Stimulated activated CD8-positive, alpha-beta memory T cell treated with anti-CD3 and anti-CD28 coated beads, Interleukin-7, amount 100 ng/mL, for 1 hour (primary cell): ENCODE measurements at places on chromosomes 12 and 14.

DNA sequence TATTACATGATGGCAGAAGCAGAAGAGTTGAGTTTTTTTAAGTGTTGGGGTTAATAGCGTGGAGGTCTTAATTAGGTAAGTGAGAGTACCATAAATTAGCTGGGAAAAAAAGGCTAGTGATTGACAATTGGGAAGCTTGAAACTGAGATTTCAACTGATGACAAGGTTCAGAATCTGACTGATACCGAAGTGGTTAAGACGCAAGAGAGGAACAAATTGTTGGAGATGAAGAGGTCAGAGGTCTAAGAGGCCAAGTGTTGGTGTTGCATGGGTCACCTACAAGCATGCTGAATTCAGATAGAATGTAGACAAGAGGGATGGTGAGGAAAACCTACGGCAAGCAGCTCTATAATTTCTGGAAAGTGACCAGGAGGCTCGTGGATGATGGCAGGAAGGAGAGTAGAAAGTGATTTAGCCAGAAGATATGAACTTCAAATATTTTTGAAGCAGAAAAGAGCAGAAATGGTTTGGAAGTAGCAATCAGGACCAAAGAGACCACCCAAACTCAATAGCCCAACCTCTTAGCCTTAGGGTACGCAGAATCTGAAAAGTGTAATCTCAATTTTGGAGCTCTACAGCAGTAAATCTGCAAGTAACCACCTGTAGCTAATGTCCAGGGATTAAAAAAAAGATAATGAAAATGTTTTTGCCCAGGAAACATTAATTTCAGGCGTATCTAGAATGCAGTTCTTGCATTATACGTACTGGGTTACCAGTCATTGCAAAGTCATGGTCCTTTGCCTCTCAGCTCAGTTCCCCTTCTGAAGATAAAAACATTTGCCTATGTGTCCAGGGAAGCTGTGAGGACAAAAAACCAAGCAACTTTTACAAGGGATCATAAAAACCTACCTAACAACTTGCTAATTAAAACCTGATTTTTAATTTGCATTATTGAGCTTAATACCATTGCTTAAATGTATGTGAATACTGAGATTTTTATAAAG, 1.7 kb upstream of the TMPO start:
- DNase-seq, result no peak

GRCh38 chr12:10001171-10001776, 2.4 kb upstream of the CLEC1B start:
- no peak for DNase-seq

DNA sequence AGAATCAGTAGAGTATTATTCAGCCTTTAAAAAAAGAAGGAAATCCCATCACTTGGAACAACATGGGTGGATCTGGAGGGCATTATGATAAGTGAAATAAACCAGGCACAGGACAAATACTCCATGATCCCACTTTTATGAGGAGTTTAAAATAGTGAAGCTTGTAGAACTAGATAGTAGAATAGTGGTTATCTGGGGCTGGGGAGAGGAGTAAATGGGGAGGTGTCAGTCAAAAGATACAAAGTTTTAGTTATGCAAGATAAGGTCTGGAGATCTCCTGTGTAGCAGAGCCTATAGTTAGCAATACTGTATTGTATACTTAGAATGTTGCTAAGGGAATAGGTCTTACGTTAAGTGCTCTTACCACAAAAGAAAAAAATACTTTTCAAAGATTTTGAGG, 64.9 kb downstream of the RIC8B start:
- DNase-seq, result no peak

DNA sequence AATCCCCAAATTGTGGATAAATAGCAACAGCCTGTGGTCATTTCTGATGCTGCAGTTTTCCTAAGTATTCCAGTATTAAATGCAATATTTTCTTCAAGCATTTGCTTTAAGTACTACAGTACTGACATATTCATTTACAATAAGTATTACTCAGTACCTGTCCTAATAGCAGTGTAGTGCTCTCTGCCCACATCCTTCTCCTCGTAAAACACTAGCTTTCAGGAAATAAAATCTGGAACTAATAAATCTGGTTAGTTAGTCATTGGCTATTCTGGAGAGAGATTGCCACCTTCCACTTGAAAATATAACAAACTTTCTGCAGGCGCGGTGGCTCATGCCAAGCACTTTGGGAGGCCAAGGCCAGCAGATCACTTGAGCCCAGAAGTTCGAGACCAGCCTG, 441.5 kb downstream of the PRKD1 start:
- DNase-seq, result no peak

GRCh38 chr12:13241833-13242488, 45.4 kb downstream of the EMP1 start:
- no peak for DNase-seq

DNA sequence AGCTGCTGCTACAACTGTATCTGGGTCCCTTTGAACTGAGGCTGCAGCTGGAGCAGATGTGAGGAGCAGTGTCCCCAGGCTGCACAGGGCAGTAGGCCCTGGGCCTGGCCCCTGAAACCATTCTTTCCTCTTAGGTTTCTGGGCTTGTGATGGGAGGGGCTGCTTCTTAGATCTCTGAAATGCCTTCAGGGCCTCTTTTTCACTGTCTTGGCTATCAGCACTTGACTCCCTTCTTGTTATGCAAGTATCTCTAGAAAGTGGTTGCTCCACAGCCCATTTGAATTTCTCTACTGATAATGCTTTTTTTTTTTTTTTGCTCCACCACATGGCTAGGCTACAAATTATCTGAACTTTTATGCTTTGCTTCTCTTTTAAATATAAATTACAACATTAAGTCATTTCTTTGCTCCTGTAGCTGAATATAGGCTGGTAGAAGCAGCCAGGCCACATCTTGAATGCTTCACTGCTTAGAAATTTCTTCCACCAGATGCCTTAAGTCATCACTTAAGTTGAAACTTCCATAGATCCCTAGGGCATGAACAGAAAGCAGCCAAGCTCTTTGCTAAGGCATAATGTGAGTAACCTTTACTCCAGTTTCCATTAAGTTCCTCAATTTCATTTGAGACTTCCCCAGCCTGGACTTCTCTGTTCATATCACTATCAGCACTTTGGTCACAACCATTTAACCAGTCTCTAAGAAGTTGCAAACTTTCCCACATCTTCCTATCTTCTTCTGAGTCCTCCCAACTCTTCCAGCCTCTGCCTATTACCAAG, 41.1 kb downstream of the ACSM4 start:
- DNase-seq, result no peak

DNA sequence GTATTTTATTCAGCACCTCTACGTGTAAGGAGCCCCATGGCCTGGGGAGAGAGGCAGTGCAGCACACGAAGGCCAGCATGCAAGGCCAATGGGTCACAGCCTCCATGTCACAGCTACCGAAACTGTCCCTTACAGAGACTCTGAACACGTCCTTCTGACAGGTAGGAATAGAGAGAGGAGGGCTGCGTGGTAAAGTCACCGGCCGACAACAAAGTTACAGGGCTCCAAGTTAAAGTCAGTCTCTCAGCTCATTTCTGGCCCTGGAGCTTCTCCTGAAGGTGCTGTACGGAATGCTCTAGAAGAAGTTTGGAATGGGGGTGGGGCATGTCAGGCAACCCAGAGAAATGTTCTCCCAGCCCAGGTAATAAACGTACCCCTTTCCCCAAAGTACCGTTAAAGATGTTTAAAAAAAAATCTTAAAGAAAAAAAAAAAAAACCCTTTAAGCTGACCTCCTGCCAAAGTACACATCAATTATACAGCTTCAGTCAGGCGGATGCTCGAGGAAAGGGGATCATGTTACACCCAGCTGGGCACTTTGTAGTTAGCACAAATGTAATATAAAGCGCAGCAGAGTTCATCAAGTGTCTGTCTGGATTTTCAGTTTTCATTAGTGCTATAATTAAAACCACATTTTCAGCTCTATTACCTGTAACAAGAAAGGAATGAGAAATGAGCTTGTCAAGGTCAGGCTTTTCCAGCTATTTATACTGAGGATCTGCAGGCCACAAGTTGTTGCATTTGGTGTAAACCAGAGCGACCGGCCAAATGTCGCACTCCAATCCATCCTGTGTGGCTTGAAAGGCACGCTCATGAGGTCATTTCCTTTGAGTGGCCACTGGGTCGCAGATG, 53.3 kb upstream of the CDKN3 start:
- DNase-seq, result no peak

- no peak for DNase-seq
Measured at GRCh38 chr14:106230071-106230470, 703.7 kb downstream of the TMEM121 start.

DNA sequence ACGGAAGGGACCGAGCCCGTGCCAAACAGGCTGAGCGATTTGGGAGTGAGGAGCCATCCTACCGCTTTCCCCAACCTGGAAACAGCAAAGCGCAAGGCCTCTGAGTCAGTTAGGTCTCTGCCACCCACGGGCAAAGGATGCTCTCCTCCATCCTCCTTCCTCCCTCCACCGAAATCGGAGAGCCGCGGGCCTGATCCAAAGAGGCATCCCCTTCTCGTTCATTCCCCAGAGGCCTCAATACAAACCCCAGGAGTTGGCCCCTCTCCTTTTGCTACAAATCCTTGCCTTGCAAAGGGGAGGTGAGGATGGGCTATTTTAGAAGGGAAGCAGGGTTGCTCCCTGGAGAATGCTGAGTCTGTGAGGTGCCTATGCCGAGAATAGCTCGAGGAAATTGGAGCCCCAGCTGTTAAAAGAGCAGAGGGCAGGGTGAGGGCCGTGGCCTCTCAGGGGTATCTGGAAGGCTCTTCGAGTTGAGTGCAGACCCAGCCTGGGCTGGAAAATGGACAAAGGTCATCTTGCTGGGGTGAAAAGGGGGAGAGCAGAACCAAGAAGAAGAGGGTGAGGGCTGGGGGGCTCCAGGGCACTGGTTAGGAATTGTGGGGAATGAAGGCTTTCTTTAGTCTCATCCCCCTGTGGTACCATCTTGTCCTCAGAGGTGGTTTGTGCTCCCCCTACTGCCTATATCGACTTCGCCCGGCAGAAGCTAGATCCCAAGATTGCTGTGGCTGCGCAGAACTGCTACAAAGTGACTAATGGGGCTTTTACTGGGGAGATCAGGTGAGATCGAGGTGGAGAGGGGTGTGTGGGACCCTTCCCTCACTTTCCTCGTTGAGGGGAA, 1.1 kb downstream of the TPI1 start:
- no peak for DNase-seq

DNA sequence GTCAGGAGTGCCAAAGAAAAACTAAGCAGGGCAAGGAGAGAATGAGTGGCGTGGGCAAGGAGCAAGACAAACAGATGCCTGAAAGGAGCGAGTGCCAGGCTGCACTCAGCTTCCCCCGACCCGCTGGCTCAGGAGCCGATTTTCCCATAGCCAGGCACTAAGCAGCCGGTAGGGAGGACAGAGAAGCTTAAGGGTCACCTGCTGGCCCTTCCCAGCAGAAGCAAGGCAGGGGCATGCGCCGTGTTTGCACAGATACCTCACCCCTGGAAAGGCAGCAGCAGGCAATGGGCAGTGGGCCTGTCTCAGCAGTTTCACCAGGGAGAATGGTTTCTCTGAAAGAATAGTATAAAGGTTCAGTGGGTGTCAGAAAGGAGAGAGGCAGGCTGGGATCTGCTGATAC, 104.9 kb upstream of the FKBP4 start:
- no peak for DNase-seq

- no peak for DNase-seq
Measured at GRCh38 chr14:25484235-25484634, 434.3 kb upstream of the STXBP6 start.

GRCh38 chr12:129911428-129912049, 7.7 kb upstream of the TMEM132D start:
- DNase-seq, result no peak

DNA sequence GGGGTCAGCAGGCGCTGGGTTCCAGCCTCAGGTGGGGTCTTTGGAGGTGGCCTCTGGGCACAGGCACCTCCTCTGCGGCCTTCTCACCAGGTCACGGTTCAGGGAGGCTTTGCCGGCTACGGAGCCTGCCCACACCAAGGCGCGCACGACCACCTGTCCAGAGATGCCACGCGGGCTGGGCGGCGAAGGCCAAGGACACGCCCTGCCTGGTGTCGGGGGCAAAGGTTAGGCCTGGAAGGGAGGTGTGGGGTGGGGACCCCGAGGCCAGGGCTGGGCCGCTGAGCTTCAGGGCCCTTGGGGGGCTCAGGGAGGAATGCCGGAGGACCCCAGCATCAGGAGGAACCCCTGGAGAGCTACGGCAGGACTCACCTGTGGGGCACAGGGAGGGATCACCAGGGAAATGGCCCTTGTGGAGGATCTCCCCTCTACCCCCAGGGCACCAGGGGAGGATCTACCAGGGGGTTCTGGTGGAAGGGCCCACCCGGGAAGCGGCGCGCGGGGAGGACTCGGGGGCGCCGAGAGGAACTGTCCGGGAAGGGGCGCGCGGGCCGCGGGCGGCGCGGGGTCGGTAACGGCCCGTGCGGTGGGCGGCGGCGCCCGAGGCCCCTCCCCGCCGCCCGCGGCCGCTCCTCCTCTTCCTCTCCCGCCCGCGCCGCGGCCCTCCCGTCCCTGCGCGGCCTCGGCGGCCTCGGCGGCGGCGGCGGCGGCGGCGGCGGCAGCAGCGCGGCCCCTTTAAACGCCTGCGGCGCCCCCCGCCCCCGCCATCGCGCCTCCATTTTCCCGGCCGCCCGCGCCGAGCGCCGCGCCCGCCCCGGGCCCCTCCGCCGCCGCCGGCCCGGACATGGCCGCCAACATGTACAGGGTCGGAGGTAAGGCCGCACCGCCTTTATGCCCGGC, at the start of gene MTA1:
Gene MTA1 (plus strand): TSS at position 633 of the 897 bp plus-strand sequence. CDS start 209 bp downstream, at position 842.
- DNase-seq, result no peak

GRCh38 chr12:112965643-112966042, 12.7 kb upstream of the OAS2 start:
- DNase-seq, result no peak

GRCh38 chr12:80938397-80938796, 663 bp upstream of the LIN7A start:
- no peak for DNase-seq

GRCh38 chr14:64218344-64219240, 75.6 kb downstream of the ESR2 start:
- no peak for DNase-seq

- DNase-seq, result no peak
Measured at GRCh38 chr14:92668276-92668973, 80.0 kb downstream of the LGMN start.

GRCh38 chr14:90536092-90536491, 139.3 kb downstream of the CALM1 start:
- no peak for DNase-seq

- DNase-seq, result no peak
Measured at GRCh38 chr14:100671386-100671901, 55.2 kb upstream of the DLK1 start.

GRCh38 chr14:62189698-62190097, 427.5 kb downstream of the SNAPC1 start:
- DNase-seq, result no peak

DNA sequence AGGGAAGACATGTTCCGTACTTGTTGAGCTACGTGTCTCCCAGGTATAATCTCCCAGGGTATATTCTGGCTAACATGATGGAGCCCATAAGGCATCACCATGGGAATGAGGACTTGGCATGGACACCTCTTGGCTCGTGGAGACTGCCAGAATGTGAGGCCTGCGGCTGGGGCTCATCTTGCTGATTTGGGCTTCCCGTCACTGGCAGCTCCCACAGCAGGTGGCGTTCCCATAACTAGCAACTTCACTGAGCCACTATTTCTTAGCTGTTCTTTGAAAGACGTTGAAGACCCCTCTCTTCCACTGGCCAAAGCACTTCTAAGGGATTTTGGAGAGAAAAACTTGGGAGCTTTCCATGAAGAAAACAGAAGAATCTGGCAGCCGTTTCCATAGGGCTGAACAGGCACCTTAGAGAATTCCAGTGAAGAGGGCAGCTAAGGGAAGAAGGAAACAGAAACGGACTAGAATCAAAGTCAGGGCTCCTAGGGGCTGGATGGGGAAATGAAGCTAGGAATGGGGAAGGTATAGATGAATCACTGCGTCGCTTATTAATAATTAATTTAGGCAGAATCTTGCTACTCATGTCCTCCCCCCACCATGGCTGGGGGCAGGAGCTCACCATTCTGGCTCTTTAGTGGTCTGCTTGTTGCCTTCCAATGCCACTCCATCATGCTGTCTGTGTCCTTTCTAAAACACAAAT, 39.7 kb upstream of the FOS start:
- no peak for DNase-seq
